Hematopoietic multipotent progenitor cell treated with erythropoietin and hydrocortisone succinate and interleukin-3 and kit ligand, for 17 days (in vitro differentiated cells): ENCODE measurements at places on chromosomes 12 and 14.
A peak's percentile ranks its signal among the peaks of the same experiment; 100 is the strongest.

GRCh38 chr14:92480856-92481255 is 32.7 kb upstream of the RIN3 start:
- DNase-seq = no peak

GRCh38 chr14:32593290-32593942 is 264.3 kb downstream of the AKAP6 start:
- DNase-seq = no peak

- peak; percentile 51 for DNase-seq
Observed at GRCh38 chr12:12999271-12999958, 650 bp downstream of the HEBP1 start.

- DNase-seq = no peak
Observed at GRCh38 chr14:29016050-29016900, 249.7 kb downstream of the FOXG1 start.

- DNase-seq = no peak
Observed at GRCh38 chr12:604956-605355, 58.3 kb downstream of the NINJ2 start.

DNA sequence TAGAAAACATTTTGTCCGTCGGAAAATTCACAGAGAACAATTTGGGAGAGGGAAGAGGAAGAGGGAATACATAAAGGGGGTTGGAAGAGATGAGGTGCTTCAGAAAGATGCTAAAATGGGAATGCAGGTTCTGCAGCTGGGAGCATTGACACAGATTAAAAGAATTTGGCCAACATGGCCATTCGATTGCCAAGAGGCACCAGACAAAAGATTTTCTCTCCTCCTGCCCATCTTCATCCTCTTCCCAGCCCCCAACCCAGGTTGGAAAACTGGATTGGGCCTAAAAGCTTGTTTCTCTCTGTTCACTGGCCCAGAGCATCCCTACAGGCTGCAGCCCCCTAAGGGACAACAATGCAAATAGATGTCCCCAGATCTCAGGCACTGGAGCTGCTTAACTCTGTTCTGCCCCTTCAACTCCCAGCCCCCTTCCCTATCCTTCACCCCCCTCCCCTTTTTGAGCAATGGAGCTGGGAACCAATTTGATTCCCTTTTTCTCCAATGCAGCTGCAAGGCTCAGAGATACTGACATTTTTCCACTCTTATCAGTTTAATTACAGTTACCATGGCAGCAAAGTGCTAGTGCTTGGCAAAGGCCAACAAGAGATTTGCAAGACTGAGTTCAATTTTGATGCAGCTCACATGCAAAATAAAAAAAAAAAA is 1.9 kb downstream of the LMO3 start:
- no peak for DNase-seq

- no peak for DNase-seq
Observed at GRCh38 chr12:88153959-88154358, 11.9 kb downstream of the TMTC3 start.

DNA sequence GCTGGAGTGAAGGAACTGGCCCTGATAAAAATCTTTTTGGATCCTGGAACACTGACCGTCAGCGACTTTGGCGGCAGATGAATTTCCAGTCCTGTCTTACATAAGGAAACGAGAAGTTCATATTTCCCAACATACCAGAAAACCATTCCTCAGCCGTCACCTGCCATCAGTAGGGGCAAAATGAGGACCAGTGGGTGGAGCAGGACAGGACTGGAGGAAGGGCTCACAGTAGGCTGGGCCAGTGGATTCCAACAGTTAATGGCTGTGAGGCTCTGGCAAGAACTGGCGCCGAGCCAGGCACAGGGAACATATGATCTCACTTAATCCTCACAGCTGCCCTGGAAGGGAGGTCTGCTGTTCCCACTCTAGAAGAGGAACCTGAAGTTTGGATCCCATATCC is 67.2 kb upstream of the FAM181A start:
- DNase-seq = no peak
